ENCODE measurements at places on chromosomes 2 and 18. TPM values are rescaled to one million over a fixed set of nuclear protein-coding genes. Genes with fewer than 3 reads are reported as not detected.

The DNAJC5G gene
- not detected for total RNA-seq

DNA sequence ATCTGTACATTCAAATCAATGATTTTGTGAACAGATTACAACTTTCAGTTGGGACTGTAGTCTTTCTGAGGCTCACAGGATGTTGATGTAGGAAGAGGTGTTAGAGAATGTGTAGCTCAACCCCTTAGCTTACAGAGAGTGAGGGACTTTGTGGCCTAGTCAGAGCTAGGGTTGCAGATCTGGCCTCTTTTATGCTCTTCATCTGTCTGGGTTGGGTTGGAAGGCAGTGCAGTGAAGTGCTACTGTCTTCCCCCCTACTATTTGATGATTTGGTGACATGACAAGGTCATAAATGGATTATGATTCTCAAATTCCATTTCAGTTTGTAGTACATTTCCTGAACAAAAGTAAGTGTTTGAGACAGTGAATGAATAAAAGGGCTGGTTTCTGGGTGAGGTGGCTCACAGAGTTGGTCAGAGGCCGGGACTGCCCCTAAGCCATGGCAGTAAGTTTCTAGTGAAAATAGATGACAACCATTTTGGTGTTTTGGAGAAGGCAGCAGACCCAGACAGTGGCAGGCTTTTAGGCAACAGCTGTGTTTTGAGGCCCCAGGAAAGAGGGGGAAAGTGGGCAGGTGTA is 21.6 kb downstream of the MAP4K4 start:
- H3K36me3 ChIP-seq, result no peaks in the 10 kb centered on the region
- peaks cover 97% of the 10 kb centered on the region for H3K4me1 ChIP-seq
- peak; percentile 54 for DNase-seq
- no peaks in the 10 kb centered on the region for H3K27me3 ChIP-seq

DNA sequence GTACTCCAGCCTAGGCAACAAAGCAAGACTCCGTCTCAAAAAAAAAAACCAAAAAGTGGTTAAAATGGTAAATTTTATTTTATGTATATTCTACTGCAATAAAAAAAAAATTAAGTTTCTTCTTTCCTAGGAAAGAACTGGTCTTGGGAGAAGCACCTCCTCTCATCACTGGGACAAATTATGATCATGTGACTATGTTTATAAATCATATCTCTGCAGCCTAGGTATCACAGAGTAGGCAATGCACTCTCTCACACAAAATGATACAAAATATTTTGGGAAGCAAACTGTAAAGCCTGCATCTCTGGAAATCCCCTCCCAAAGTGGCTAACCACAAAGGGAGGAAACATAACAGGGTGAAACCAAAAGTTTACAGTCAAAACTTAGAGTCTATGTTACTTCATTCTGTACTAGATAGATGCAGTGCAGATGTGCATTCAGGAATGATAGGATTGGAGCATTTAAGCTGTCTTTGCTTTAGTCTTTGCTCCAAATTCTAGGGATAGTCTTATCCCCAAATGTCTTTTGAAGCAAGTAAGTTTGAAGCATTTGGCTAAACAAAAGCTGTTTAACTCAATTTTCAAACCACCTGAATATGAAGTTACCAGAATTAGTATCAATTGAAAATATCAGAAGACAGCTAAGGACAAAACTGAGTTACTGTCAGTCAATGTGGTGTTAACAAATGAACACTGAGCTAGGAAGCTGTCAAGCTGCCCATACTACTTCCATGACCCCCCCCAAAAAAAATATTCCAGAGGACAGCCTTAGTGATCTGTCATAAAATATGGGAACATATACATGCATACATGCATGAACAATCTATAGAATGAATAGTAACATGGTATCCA is 21.1 kb upstream of the MALT1 start:
- peak; percentile 28 for DNase-seq
- no peak overlapping the region for H3K27ac ChIP-seq
- no peaks in the 10 kb centered on the region for H3K27me3 ChIP-seq
- no peaks in the 10 kb centered on the region for H3K36me3 ChIP-seq

The CYS1 gene
- total RNA-seq, result 0.20 TPM

- no peaks in the 10 kb centered on the region for H3K27me3 ChIP-seq
- no peak overlapping the region for H3K27ac ChIP-seq
- no peaks in the 10 kb centered on the region for H3K36me3 ChIP-seq
- DNase-seq, result no peak
- H3K4me1 ChIP-seq, result no peaks in the 10 kb centered on the region
- no peak overlapping the region for H3K4me3 ChIP-seq
These were observed 40.3 kb downstream of the HRH4 start for GRCh38 chr18:24500766-24501165.

GRCh38 chr18:26017929-26018328 is 72.5 kb downstream of the SS18 start:
- peaks cover 24% of the 10 kb centered on the region for H3K36me3 ChIP-seq
- H3K4me1 ChIP-seq, result no peaks in the 10 kb centered on the region
- H3K27ac ChIP-seq, result no peak overlapping the region
- H3K27me3 ChIP-seq, result no peaks in the 10 kb centered on the region
- DNase-seq, result no peak

The SERPINB2 gene
- 1.2 TPM for total RNA-seq

DNA sequence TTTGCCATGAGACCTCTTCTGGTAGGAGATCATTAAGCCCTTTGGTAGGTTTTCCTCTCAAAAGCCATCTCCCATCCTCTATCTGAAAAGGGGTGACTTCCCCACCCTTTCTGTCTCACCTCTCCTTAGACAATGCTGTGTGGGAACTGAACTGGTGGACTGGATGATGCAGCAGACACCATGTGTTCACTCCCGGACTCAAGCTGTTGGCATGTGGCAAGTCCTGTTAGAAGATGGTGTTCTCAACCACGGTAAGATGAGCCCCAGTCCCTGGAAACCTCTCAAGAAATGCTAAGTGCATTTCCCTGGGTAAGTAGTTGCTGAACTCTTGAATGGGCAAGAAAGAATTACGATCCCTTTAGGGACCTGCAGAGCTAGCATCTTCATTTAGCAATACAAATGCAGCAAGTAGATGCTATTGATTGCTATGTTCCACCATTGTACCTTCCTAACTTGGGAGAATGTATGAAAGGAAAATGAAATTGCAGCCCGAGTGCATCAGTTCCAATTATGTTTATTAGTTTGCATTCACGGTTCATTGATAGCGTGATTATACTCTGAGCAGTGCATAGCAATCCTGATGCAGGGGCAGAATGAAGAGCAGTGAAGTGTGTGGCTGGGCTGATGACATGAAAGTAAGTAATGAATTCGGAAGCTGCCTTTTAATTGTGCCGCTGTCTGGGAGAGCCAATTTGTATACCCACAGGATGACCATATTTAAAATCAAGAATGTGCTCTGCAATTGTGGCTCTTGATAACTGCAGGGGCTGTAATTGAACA is 110.0 kb upstream of the MAP3K20 start:
- no peak overlapping the region for H3K27ac ChIP-seq
- H3K36me3 ChIP-seq, result no peaks in the 10 kb centered on the region
- no peaks in the 10 kb centered on the region for H3K27me3 ChIP-seq

- no peak for DNase-seq
- no peak overlapping the region for H3K27ac ChIP-seq
- no peaks in the 10 kb centered on the region for H3K27me3 ChIP-seq
- H3K4me1 ChIP-seq, result no peaks in the 10 kb centered on the region
- H3K4me3 ChIP-seq, result no peak overlapping the region
These were observed 891.6 kb upstream of the CRIM1 start for GRCh38 chr2:35463805-35464596.

The KIAA2012 gene
- total RNA-seq, result not detected

DNA sequence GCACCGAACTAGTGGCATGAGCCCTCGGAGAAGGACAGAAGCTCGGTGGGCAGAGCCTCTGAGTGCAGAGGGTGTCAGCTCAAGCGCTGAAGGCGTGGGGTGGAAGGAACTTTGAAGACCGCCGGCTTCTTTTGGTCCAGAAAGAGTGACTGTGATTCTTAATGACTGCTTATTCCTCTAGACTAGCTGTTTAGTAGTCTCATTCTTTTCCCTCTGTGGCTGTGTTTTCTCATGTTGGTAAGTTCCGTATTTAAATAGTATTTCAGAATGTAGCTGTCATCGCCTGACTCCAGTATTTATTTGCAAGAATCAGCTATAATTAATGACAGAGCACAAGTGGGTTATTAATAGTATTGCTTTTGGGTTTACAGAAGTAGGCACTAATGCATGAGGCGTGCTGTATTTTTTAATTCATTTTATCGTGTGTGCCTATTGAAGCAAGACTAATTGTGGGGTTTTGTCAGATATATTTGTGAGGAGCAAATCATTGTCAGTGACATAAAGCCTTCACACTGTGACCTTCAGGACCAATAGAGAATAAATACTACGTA is 80.8 kb upstream of the NFATC1 start:
- DNase-seq, result no peak
- no peaks in the 10 kb centered on the region for H3K27me3 ChIP-seq
- H3K4me3 ChIP-seq, result no peak overlapping the region
- H3K4me1 ChIP-seq, result peaks cover 16% of the 10 kb centered on the region
- peaks cover 11% of the 10 kb centered on the region for H3K36me3 ChIP-seq

The UNC80 gene
- not detected for total RNA-seq

GRCh38 chr2:70785137-70785911 is 5.1 kb downstream of the FIGLA start:
- H3K4me1 ChIP-seq, result peaks cover 9% of the 10 kb centered on the region
- H3K27me3 ChIP-seq, result peaks cover 11% of the 10 kb centered on the region
- no peak overlapping the region for H3K27ac ChIP-seq
- H3K4me3 ChIP-seq, result no peak overlapping the region
